ENCODE measurements at places on chromosomes 11 and 22.

DNA sequence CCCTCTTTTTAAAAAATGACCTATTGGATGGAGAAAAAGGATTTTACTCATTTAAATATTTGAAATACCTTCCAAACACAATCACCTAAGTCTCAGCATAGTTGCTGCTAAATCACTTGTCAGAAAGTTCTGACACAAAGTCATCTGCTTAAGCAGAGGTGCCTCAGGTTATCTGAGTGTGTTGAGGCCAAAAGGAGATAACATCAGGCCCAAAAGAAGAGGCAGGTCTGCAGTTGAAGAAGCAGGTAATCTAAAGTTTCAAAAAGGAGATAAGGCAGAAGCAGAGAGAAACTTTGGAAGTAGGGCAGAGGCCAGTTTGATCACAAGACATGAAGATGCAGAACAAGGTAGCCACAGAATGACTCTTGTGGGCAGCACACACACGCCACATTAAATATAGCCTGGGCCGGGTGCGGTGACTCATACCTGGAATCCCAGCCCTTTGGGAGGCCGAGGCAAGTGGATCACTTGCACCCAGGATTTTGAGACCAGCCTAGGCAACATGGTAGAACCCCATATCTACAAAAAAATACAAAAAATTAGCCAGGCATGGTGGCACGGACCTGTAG is 175.7 kb upstream of the API5 start:
- no peak for DNase-seq

DNA sequence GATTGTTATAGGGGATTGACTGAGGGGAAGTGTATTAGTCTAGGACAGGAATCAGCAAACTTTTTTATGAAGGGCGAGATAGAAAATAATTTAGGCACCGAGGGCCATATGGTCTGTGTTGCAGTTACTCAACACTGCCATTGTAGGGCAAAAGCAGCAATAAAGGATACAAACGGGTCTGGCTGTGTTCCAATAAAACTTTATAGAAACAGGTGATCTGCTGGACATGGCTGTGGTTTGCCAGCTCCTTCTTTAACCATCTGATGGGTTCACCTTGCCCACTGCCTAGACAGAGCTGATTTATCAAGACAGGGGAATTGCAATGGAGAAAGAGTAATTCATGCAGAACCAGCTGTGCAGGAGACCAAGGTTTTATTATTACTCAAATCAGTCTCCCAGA is 20.0 kb downstream of the PRR5L start:
- no peak for DNase-seq

- DNase-seq = no peak
Observed at GRCh38 chr11:60251485-60252212, 8.7 kb upstream of the MS4A4E start.

DNA sequence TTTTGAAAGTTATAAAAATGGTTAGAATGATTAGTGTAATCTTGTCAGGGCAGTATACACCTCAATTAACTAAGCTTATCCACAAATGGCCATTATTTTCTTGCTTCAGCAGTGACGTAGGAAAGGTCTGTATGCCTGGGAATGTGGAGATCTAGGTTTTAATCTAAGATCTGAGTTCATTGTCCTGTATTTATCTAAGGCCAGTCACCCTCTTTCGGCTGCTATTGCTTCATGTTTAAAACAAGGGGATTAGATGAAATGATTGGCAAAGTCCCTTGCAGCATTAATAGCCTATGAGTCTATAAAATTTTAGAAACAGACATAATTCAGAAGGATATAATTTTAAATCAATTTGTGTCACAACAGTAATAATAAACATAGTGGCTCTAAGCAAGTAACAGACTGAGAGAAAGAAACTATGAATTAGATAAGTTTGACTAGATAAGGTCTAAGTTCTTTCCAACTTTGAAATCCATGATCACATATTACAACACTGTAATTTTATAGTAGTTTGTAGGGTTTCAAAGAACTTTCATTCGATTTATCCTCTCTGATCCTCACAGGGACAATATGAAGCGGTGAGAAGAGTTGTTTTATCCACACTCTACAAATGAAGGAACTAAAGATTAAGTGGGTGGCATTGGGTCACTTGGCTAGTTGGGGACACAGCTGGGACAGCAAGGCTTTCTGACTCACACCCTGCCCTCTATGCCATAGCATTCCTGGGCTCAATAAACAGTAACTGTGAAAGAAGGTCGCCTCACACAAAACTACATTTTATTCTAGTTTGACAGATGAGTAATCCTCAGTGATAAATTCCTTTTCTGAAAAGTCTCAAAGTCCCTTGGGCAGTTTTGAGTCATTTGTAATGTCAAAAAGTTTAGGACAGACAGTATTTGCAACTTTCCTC is 60.6 kb upstream of the RDX start:
- peak; percentile 14 for DNase-seq

- DNase-seq = no peak
Observed at GRCh38 chr11:62148271-62148980, 24.6 kb downstream of the INCENP start.
